ENCODE measurements at places on chromosomes 12 and 14. TPM values are rescaled to one million over a fixed set of nuclear protein-coding genes. Genes with fewer than 3 reads are reported as not detected.

- DNase-seq, result no peak
Observed at GRCh38 chr12:54700301-54700700, 52.1 kb upstream of the DCD start.

DNA sequence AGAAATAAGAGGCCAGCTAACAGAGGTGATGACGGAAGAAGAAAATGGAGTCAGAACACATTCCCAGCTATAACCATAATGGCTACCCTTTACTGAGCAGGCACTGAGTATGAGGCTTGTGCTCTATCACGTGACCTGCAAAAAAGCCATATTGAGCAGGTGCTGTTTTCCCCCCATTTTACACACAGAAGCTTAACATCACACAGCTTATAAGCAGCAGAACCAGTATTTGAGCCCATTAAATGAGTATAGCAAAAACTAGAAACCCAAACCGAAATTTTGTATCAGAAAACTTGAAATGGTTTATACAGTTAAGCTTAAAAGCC lies 28.4 kb downstream of the PAPLN start:
- no peak for DNase-seq

DNA sequence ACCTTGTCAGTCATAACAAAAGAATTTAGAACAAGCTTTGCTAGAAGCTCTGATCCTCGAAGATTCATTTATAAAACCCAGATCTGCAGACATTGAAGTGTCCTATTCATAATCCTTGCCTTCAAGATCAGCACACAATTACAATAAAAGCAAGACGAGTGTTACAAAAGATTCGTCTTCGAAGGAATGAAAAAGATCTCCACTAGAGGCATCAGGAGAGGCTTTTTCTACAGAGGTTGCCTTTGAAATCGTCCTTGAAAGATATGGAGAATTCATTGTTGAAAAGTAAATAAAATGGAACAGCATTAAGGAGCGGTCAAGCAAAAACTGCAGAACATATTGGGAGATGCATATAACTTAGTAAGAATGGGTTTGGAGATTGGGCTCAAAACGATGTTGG lies 146.4 kb downstream of the BMP4 start:
- no peak for DNase-seq

SENP1 gene
- polyA plus RNA-seq, result 26.0 TPM

- no peak for DNase-seq
Observed at GRCh38 chr14:61573748-61574513, 121.4 kb upstream of the HIF1A start.

- no peak for DNase-seq
Observed at GRCh38 chr12:26493656-26494055, 298.3 kb downstream of the SSPN start.
